ENCODE measurements at places on chromosomes 3 and 15.

DNA sequence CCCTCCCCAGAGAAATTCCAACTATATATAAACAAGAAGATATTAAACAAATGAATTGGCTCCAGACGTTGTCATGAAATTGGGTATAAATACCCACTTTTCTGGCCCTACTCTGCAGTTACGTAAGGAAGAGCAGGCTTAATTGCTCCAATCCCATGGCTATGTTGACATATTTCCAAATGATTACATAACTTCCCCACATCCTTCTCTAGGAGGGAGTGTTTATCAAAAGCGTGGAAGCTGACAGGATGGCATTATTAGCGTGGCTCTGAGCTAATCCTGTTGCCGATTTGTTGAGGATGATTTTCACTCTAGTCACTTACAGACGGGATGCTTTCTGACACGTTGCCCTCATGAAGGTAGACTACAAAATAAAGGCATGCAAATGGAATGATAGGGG, 347.5 kb upstream of the TMCO5A start:
- DNase-seq, result no peak

GRCh38 chr3:194537732-194538247, 51.0 kb upstream of the ATP13A3 start:
- DNase-seq, result no peak

DNA sequence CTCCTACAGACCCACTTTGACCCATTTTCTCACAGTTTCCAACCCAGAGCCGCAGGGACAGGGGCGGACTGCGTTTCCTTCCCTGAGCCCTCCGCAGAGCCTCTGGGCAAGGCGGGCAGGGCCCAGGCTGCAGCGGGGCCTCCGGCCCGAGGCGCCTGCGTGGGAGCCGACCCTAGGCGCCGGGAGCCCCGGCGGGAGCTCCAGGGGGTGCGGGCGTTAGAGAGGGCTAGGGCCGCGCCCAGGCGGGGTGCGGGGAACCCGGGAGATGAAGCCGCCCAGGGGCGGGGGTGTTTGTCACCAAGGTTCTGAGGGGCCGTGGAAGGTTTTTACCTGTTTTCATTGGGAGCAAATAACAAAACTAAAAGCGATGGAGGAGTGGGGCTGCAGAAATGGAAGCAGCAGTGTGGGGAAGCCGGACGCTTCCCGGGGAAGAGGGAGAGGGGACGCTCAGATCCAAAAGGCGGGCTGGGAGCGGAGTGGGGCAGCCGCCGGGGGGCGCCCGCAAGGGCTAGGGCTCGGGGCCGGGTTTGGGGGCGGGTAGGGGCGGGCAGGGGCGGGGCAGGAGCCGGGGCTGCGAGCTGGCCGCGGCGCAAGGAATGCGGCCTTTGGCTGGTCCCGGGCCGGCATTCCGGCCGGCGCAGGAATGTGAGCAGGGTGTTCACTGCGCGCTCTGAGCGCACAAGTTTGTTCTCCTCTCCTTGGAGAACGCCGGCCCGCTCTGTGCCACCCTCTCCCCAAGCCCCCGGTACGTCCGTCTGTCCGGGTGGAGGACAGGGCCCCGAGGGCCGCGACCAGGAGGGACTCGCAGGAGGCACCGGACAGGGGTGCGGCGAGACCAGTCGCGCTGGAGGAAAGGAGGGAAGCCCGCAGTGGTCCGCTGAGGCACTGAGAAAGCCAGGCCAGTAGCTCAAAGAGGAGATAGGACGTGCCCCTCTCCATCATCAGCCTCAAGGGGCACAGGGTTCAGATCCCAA, 61.1 kb downstream of the AMOTL2 start:
- DNase-seq, result no peak

DNA sequence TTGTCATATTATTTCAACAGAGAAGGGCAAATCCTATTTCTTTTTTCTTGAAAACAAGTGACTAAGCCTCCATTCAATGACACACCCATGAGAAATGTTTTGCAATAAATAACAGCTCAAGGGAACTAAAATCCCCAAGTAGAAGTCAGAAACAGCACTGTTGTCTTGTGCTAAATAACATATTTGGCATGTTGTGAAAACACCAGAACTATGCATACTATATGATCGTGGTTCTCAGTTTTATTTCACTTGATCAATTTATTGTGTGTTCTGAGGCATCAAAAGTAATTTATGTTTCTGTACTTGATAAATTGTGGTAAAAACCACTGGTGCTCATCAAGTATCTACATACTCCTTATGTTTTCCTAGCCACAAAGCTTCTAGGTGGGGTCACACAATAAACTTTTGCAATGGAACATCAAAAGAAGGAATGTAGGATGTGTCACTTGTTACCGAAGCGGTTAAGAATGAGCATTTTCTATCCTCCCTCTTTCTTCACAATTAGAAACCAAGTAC, 691.7 kb upstream of the CBLB start:
- no peak for DNase-seq

DNA sequence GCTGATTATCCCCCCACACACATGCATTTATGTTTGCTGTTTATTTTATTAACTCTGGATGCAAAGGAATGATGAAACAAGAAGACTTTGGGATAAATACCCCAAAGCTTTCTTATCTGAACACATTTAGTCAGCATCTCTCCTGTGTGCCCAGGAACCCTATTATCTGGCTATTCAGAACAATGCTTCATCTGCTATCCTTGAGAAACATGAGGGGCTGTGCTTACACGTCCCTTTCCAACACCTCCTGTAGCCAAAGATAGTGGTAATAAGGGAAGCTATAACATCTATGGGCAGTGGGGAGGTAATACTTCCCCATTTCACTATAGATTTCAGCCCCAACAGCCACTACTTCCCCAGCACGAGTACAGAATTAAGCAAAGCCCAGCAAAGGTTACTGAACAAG, 94.7 kb downstream of the SSR3 start:
- DNase-seq, result no peak

GRCh38 chr15:30068326-30068725, 14.4 kb upstream of the GOLGA8J start:
- DNase-seq, result no peak

- DNase-seq, result no peak
These were observed 39.4 kb upstream of the KY start for GRCh38 chr3:134690226-134690625.

GRCh38 chr3:146781059-146781458, 175.9 kb upstream of the PLSCR5 start:
- DNase-seq, result no peak

DNA sequence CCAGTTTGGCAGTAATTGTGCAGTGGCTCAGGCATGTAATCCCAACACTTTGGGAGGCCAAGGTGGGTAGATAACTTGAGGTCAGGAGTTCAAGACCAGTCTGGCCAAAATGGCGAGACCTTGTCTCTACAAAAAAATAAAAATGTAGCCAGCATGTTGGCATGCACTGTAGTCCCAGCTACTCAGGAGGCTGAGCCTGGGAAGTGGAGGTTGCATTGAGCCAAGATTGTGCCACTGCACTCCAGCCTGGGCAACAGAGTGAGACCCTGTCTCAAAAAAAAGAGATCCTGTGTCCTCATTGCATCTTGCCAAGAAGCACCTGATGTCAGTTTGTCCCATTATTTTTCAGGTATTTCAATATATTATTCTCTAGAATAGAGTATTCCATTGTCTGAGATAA, 61.8 kb downstream of the CRTC3 start:
- DNase-seq, result no peak

DNA sequence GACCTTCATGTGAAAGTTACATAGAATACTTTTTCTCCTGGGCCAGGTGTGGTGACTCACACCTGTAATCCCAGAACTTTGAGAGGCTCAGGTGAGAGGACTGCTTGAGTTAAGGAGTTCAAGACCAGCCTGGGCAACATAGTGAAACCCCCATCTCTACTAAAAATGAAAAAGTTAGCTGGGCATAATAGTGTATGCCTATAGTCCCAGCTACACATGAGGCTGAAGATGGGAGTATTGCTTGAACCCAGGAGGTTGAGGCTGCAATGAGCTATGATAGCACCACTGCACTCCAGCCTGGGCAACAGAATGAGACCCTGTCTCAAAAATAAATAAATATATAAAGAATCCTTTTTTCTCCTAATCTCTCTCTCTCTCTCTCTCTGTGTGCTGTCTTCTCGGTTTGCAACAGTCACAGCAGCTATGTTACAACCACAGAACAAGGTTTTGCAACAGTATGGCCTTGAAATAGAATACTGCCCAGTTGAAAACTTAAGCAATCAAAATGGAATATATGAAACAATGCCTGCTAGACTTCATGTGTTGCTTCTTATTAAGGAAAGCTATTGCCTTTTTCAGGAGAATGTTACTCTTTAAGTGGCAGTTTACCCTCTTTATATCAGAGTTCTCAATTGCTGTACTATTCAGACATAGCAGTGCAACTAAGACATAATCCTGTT, 12.3 kb upstream of the DENND4A start:
- DNase-seq, result no peak

GRCh38 chr3:152071924-152072323, 196.8 kb upstream of the MBNL1 start:
- peak; percentile 52 for DNase-seq

DNA sequence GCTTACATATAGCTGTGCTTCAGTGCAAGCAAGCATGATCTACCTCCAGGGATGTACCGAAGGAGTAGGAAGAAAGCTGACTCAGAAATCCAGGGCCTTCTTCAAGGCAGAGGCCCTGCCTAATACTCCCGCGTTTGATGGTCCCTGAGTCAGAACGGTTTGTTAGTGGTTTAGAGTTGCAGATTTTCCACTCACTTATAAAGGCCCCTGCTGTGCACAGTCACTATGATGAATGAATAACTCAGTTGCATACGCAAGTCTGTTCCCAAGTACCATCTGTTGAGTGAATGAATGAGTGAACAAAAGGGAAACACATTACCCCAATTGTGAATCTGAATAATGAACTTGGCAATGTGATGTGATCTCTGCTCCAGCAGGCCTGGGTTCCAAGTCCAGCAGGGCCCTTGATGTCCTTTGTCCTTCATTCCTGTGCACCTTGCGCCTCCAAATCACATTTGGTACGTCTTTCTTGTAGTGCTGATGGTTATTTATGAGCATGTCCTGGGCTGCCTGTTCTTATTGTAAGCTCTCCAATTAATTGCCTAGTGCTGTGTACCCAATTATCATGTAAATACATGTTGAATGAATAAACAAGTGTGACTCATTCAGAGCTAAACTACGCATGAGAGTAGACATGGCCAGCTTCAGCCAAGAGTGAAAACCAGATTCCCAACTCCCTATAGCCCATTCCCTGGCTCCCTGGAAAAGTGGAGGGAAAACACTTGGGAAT, 85.3 kb upstream of the LIMD1 start:
- DNase-seq, result no peak

DNA sequence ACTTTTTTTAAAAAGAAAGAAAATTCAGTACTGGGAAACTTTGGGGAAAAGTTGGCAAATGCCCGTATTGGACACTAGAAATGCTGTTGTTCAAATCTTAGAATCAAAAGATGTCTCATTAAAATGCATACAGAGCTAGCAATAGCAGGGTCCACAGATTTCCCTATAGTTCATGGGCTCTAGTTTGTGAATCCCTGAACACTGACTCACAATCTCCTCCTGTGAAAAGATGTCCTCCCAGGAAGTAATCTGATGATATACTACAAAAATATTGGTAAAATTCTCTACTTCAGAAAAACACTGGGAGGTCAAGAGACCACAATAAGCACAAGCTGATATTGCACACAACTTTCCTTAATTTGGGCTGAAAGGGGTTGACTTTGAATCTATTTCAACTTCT, 568.4 kb upstream of the ZNF385D start:
- no peak for DNase-seq

Data from T-helper 1 cell (primary cell).